ENCODE measurements at places on chromosomes 1 and 21.

DNA sequence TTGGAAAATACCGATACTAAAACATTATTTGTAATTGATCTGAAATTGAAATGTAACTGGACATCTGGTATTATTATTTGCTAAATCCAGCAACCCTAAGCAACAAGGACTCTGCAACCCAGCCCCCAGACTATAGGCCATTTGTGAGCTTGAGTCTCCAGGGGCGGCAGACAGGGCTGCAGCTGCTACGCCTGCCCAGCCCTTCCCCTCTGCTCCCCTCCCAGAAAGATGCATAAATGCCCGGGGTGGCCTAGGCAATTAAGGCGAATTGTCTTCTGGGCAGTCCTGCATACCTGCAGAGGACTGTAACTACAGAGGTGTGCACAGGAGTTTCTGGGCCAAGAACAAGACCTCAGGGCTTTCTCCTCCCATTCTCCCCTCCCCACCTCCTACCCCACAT lies 41.2 kb upstream of the LBR start:
- DNase-seq, result no peak

GRCh38 chr1:60695716-60696171 lies 386.6 kb upstream of the NFIA start:
- peak; percentile 37 for DNase-seq

GRCh38 chr1:93864175-93864574 lies 14.8 kb downstream of the DNTTIP2 start:
- no peak for DNase-seq

DNA sequence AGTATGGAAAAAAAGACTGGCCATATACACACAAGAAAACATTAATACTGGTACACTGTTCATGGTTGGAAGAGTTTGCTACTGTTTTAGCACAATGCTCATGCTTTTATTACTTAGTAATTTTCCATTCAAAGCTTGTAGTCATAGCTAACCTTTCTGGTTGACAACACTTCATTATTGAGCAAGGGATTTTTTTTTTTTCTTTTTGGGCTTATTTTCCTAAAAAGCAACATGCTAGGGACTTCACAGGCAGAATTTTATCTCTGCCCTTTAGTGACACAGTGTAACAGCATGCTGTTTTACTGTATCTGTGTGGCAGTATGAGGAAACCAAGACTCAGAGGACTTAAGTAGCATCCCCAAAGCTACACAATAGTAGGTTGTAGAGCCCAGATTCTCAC lies 58.5 kb downstream of the FGGY start:
- no peak for DNase-seq

DNA sequence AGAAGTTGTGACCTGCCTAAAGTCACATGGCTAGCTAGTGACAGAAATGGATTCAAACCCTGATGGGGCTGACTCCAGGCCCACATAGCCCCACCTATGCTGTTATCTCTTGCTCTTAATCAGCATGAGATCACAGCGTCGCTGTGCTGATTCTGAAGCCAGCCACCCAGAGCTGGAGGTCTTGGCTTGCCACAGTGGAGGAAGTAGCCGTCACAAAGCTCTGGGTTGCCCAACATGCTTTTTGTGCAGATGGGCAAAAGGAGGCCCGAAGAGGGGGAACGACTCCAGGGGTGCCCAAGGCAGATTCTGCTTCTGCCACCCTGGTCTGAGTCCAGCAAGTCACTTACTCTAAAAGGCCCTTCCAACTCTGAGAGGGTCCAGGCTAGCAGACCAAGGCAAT lies 14.7 kb upstream of the MFSD2A start:
- DNase-seq, result no peak

- DNase-seq, result no peak
Measured at GRCh38 chr1:201551877-201552731, 13.2 kb downstream of the NAV1 start.

- DNase-seq, result peak; percentile 82
Measured at GRCh38 chr1:24635195-24635843, 7.8 kb upstream of the SRRM1 start.

GRCh38 chr1:74396933-74397332 lies 115.5 kb downstream of the LRRC53 start:
- DNase-seq, result peak; percentile 63
